ENCODE measurements at places on chromosomes 16 and 17. TPM values are rescaled to one million over a fixed set of nuclear protein-coding genes. Genes with fewer than 3 reads are reported as not detected.

The TBC1D10B gene
- 20.5 TPM for total RNA-seq

The ENO3 gene
- total RNA-seq: 3.3 TPM

The KRT32 gene
- total RNA-seq: not detected

The MARVELD3 gene
- total RNA-seq: 1.2 TPM

The HOXB5 gene
- total RNA-seq: not detected

The UTS2R gene
- total RNA-seq: not detected

The EFTUD2 gene
- 86.7 TPM for total RNA-seq

The MEFV gene
- total RNA-seq: 0.27 TPM

The CCT6B gene
- 4.0 TPM for total RNA-seq

The PARD6A gene
- 8.6 TPM for total RNA-seq

The TMC7 gene
- total RNA-seq: 2.7 TPM

The HSPB9 gene
- total RNA-seq: 0.18 TPM

The EVI2A gene
- 1.9 TPM for total RNA-seq

The TP53TG3F gene
- total RNA-seq: not detected

The GHDC gene
- total RNA-seq: 4.7 TPM

The PITPNM3 gene
- total RNA-seq: 10.1 TPM

The ABCA6 gene
- total RNA-seq: 7.3 TPM

The TEFM gene
- 30.7 TPM for total RNA-seq

The GNAO1 gene
- total RNA-seq: 71.6 TPM

The ABCC6 gene
- 0.18 TPM for total RNA-seq

The TBC1D3C gene
- total RNA-seq: not detected

The HSD17B2 gene
- total RNA-seq: 0.54 TPM

The PMM2 gene
- 14.3 TPM for total RNA-seq

The TP53TG3C gene
- not detected for total RNA-seq
